Glomerular endothelial cell (primary cell): ENCODE measurements at places on chromosomes 16 and 17.

DNA sequence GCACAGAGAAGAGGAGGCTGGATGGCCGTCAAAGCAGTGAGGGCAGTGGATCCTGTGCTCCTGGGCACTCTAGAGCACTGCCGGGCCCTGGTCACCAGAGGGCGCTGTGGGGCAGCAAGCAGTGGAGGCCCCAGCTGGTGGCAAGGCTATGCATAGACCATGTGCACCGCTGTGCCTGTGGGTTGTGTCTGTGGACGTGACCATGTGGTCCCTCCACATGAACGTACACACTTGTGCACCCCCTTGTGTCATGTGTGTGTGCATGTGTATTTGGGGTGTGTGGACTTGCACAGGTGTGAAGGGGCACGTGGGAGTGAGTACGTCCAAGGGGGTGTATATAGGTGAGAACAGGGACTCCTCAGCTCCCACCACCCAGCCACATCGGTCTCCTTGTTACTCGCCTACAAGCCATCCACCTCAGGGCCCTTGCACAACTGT is 4.4 kb upstream of the MAP2K3 start:
- DNase-seq: no peak

DNA sequence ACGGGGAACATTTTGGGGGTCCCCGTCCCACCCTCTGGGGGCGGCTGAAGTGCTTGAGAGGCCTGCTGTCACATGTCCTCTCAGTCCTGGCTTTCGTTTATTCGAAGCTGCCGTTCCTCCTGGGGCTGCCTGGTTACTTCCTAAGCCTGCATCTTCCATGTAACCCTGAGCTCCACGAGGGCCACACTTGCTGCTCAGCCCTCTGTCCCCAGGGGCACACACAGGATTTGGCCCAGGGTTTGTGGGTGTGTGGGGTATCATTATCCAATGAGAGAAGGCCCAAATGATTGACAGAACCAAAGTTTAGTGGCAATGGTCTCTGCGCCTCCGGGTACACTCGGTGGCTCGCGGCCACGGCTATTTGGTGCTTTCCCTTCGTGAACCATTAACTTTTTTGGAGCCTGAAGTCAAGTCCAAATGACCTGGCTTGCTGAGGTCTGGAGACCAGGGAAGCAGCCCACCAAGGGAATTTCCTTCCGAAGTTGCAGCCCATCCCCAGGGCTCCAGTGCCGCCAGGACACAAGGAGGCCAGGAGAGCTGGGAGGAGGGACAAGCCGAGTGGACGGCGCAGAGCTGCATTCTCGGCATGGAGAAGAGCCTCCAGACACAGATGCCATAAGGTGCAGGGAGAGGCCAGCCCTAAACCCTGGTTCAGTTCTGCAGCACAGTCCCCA is 131.4 kb upstream of the FOXF1 start:
- DNase-seq: no peak

DNA sequence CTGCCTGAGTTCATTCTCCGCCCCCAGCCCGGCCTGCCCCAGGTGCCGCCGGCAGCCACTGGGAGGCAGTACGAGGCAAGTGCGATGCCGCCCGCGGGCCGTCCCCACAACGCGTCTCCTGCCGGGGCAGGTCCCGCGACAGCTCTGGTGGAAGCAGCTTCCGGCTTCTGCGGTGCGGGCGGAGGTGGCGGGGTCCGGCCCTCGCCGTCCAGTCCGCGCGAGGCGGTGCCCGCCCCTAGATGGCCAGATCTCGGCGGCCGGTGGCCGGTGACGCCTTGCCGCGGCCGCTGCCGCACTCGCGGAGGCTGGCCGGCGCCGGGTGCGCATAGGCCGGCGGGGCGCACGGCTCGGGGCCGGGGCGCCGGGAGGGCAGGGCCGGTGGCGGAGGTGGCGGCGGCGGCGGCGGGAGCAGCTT is 1.8 kb downstream of the GJD3 start:
- DNase-seq: no peak

- no peak for DNase-seq
These were observed 129.6 kb downstream of the MRM1 start for GRCh38 chr17:36730857-36731490.

- no peak for DNase-seq
These were observed 4.0 kb downstream of the BECN1 start for GRCh38 chr17:42819939-42820535.

- no peak for DNase-seq
These were observed 4.1 kb upstream of the KDM8 start for GRCh38 chr16:27199235-27199586.
